ENCODE measurements at places on chromosomes 6 and 20. TPM values are rescaled to one million over a fixed set of nuclear protein-coding genes. Genes with fewer than 3 reads are reported as not detected.

The PTCHD4 gene
- total RNA-seq, result not detected

The HLA-DMA gene
- 4.7 TPM for total RNA-seq

The ZNF311 gene
- 0.38 TPM for total RNA-seq

The SEMG1 gene
- total RNA-seq, result not detected

The DEFB124 gene
- total RNA-seq, result not detected

The LGSN gene
- total RNA-seq, result not detected

DNA sequence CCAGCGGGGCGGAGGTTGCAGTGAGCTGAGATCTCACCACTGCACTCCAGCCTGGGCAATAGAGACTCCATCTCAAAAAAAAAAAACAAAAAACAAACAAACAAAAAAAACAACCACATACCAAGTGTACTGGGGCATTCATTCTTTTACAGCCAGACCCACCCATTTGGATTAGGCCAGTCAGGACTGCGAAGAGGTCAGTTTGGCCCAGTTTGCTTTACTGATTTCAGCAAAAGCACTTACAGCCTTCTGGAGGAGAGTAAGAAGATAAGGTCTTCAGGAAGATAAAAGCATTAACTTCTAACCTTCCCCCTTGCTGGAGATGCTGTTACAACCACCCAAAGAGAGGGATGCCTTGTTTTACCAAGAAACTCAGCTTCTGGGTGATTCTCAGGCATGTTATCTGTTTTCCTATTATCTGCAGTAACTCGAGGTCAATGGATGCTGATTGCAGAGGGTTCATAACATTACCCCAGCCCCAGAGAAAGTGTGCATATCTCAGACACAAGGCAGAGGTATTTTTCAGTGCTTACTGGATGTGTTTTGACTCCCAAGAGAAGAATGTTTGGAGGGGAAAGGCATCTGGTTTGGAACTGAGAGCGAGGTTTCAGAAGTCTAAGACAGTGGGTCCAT, 118.9 kb downstream of the RIN2 start:
- H3K27me3 ChIP-seq, result no peaks in the 10 kb centered on the region
- no peak for DNase-seq
- peaks cover 24% of the 10 kb centered on the region for H3K36me3 ChIP-seq
- H3K27ac ChIP-seq, result no peak overlapping the region
- H3K4me3 ChIP-seq, result no peak overlapping the region

DNA sequence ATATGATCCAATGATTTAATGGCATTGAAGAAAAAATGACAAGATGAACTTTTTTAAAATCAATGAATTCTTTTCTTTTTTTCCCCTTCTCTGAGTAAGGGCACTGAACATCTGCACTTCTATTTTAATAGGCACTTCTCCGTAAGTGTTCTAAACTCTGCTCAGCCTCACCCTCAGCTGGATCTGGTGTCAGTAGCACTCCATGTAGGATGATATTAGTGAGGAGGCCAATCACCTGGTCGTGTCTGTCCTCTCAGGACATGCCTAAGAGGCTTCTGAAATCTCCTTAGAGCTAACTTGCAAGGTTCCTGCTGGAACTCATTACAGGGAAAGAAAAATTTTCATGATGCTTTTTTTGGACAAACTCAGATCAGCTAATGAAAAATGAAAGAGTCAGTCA, 148.6 kb upstream of the MLIP start:
- H3K27me3 ChIP-seq, result no peaks in the 10 kb centered on the region
- H3K4me3 ChIP-seq, result no peak overlapping the region
- DNase-seq, result no peak
- no peak overlapping the region for H3K27ac ChIP-seq
- H3K36me3 ChIP-seq, result no peaks in the 10 kb centered on the region
- H3K4me1 ChIP-seq, result no peaks in the 10 kb centered on the region

GRCh38 chr6:36871686-36872085, 2.9 kb downstream of the PPIL1 start:
- H3K36me3 ChIP-seq, result peaks cover 43% of the 10 kb centered on the region
- H3K27me3 ChIP-seq, result no peaks in the 10 kb centered on the region
- DNase-seq, result no peak
- H3K27ac ChIP-seq, result no peak overlapping the region

DNA sequence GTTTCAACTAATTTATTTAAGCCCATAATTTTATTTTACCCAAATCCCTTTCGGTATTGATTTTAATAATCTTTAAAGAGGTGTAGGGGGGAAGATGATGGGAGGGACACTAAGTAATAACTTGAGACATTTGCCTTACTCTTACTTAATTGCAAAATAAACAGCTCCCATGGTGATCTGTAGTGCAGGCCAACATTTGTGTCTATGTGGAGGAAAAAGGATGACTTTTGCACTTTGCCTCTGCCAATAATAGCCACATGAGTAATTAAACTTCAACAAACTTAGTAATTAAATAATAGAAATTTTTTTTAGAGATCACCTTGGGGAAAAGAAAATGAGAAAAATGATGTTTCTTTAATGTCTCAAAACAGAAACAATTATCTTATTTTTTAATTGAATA, 29.9 kb upstream of the CD2AP start:
- no peak overlapping the region for H3K27ac ChIP-seq
- H3K4me3 ChIP-seq, result no peak overlapping the region
- no peaks in the 10 kb centered on the region for H3K4me1 ChIP-seq
- no peaks in the 10 kb centered on the region for H3K27me3 ChIP-seq
- no peak for DNase-seq

GRCh38 chr20:13953227-13953626, 37.2 kb downstream of the SEL1L2 start:
- no peaks in the 10 kb centered on the region for H3K4me1 ChIP-seq
- H3K4me3 ChIP-seq, result no peak overlapping the region
- H3K27me3 ChIP-seq, result no peaks in the 10 kb centered on the region
- no peaks in the 10 kb centered on the region for H3K36me3 ChIP-seq

DNA sequence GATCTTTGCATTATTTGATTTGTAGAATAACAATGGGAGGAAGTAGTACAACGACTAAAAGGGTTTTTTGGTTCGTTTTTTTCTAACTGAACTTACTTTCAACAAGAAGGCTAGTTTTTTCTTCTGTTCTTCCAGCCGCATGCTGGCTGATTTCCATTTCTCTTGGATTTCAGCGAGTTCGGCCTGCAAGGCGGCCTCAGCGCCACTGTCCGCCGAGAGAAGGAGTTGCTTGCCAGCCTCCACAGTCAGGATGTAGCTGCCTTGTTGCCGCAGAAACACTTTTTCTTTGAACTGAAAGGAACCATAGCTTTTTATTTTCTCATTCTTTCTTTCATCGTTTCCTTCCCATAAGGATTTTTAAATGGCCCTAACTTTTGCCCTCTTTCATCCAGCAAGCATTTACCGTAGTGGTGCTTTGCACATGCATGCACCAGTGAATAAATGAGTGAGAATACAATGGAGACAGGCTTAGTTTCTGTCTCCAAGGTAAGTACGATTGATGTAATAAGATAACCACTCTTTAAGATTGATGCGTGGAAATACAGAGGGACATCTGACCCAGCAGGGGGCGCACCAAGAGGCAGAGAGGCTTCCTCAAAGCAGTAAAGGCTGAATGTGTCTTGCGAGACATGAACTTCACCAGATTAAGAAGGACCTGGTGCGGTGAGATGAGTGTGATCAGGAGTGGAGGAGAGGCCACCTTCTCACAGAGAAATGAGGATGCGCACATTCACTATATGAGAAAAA, 398.8 kb downstream of the ESR1 start:
- no peak overlapping the region for H3K27ac ChIP-seq
- no peak for DNase-seq
- no peaks in the 10 kb centered on the region for H3K27me3 ChIP-seq
- no peak overlapping the region for H3K4me3 ChIP-seq

DNA sequence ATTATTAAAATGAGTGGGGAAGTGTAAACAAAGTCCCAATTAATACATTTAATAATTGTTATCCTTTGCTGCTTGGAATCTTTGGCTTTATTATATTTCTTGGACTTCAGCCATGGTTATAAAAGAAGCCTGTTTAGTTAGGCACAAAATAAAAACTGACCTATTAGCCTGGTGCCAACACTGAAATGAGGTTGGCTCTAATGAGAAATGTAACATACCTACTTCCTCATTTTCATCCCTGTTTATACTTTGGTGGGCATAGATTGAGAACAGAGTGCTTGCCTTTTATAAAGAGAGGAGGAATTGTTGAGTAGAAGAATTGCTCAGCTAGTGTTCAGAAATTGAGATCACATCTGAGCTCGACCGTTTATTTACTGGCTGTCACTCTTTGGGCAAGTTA, 471.3 kb downstream of the UTRN start:
- H3K27ac ChIP-seq, result no peak overlapping the region
- H3K36me3 ChIP-seq, result peaks cover 49% of the 10 kb centered on the region
- H3K4me3 ChIP-seq, result no peak overlapping the region
- no peak for DNase-seq

DNA sequence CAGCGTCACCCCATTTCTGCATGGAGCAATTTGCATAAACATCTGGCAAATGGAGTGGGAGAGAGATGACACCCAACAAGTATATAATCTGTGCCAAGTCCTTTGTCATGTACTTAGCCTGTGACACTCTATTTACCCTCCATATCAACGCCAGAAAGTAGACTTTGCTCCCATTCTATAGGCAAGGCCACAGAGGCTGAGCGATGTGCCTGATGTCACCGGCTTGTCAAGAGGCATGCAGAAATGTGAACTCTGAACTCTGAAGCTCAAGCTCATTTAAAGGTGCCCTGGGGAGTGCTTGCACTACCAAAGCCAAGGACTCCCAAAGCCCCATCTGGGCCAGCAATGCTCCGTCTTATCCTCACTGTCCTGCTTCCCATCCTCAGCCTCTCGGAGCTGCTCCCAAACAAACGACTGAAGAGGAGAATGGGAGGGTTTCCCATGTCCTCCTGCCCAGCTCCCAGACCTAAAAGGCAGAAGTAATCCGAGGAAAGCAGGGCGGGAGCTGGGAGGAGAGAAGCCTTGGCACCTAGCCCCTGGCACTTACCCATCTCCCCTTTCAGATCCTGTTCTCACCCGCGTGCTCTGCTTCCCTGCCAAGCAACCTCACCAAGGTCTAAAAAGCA, 9.2 kb downstream of the CPNE5 start:
- no peak overlapping the region for H3K4me3 ChIP-seq
- no peak overlapping the region for H3K27ac ChIP-seq
- no peaks in the 10 kb centered on the region for H3K36me3 ChIP-seq
- H3K4me1 ChIP-seq, result peaks cover 70% of the 10 kb centered on the region
- no peaks in the 10 kb centered on the region for H3K27me3 ChIP-seq
- DNase-seq, result no peak

DNA sequence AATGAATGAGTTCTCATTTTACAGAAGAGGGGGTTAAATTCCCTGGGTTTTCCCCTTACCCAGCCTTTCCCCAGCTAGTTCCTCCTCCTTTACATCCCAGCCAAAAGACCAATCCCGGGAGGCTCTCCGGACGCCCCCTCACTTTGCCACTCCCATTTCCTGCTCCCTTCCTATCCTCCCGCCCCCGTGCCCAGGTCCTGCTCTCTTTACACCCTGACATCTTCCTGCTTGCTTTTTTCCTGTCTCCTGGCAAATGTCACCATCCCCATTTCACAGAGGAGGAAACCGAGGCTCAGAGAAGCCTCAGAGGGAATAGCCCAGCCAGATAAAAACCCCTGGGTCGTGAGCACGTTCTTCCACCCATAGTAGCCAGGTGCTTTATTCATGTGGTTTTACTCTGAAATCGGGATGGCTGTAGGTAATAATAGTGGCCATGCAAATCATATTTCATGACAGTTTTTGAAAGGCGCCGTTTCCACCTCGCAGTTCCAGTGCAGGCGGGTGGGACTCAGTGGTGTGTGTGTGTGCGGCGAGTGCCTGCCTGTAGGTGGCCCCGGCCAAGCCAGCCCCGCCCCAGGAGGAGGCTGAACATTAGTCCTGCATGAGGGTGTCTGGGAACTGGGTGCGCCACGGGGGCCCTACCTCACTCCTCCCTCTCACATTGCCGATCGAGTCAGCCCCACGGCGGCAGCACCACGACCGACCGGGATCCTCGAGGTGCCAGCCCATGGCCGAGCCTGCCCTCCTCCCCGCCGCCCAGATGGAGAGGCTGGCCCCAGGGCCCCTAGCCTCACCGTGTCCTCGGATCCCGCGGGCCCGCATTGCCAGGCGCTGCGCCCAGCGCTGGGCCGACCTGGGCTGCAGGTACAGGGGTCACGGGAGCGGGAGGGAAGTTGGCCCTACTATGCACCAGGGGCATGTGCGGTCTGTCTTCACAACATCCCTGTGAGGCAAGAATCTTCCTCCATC, at the start of gene ARHGAP40:
Gene ARHGAP40 (plus strand): TSS at position 594 of the 969 bp plus-strand sequence.
- peak within 1 kb of the TSS; percentile 26 for H3K4me3 ChIP-seq
- no peaks in the 10 kb centered on the region for H3K36me3 ChIP-seq
- H3K27me3 ChIP-seq, result peaks cover 54% of the 10 kb centered on the region
- peak within 1 kb of the TSS; percentile 55 for H3K27ac ChIP-seq
- no peak for DNase-seq
- no peaks in the 10 kb centered on the region for H3K4me1 ChIP-seq

- H3K27ac ChIP-seq, result no peak overlapping the region
- no peak for DNase-seq
- H3K4me1 ChIP-seq, result no peaks in the 10 kb centered on the region
- H3K36me3 ChIP-seq, result no peaks in the 10 kb centered on the region
- no peaks in the 10 kb centered on the region for H3K27me3 ChIP-seq
- no peak overlapping the region for H3K4me3 ChIP-seq
Measured at GRCh38 chr6:121592261-121592935, 157.0 kb downstream of the GJA1 start.

- H3K27ac ChIP-seq, result no peak overlapping the region
- no peak for DNase-seq
- no peaks in the 10 kb centered on the region for H3K4me1 ChIP-seq
Measured at GRCh38 chr6:170402318-170403040, 95.9 kb downstream of the FAM120B start.

DNA sequence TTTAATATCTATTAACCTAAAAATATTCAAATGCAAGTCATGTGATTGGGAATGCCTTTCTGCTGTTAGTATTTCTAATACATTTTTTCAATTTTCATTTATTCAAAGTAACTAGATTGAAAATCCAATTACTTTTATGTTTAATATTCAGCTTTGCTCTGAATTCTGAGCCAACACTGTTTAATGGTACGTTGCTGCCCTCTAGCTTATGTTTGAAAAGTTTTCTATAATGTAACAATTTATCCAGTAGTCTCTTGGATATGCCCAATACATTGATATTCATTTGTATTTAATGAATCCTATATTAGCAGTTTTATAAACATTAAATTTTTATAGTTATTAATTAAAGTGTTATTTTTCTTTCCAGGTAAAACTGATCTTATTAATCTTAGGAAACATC, 47.4 kb downstream of the LGSN start:
- no peak overlapping the region for H3K4me3 ChIP-seq
- H3K36me3 ChIP-seq, result no peaks in the 10 kb centered on the region
- no peaks in the 10 kb centered on the region for H3K4me1 ChIP-seq

DNA sequence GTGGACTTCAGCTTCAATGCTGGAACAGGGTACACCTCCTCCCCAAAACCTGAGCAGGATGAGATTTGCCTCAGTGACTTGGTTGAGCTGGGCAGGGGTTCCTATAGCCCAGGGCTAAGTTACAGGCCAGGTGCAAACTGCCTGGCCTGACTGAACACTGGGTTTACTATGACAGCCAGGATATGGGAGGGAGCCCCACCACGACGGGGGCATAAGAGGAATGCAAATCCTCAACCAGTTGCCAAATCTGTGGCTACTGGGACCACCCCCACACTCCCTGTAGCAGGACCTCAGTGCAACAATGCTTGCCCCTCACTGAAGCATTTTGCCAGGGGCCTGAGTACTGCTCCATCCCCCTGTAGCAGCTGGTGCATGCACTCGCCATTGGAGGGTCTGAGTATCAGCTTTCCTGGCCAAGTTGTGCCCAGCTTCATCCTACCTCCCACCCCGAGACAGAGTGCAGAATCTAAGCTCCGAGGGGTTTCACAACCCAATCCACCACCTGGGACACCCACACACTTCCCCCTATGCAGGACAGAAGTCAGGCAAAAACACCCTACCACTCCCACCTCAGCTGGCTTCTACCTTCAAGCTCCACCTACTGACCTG, 27.6 kb downstream of the TREML4 start:
- no peak overlapping the region for H3K4me3 ChIP-seq
- peaks cover 27% of the 10 kb centered on the region for H3K27me3 ChIP-seq
- DNase-seq, result no peak
- H3K36me3 ChIP-seq, result no peaks in the 10 kb centered on the region
- no peaks in the 10 kb centered on the region for H3K4me1 ChIP-seq
- H3K27ac ChIP-seq, result no peak overlapping the region
